Osteocyte (in vitro differentiated cells): ENCODE measurements at places on chromosomes 2 and 18.

DNA sequence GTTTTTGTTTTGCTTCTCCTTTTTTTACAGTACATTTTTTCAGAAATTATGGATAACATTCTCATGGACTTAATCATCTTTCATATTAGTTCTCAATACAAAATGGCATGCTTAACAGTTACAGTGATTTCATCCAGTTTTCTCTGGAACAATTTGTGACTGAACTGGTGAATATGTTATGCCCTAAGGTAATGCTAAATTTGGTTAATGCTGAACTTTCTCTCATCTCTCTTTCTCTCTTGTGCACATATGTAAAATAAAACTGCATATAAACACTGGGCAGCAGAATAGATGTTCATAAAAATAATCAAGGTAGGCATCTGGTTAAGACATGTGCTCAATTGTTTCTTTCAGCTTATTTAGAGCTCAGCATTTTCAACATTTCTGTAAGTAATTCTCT is 196.3 kb upstream of the TMEFF2 start:
- DNase-seq, result no peak

DNA sequence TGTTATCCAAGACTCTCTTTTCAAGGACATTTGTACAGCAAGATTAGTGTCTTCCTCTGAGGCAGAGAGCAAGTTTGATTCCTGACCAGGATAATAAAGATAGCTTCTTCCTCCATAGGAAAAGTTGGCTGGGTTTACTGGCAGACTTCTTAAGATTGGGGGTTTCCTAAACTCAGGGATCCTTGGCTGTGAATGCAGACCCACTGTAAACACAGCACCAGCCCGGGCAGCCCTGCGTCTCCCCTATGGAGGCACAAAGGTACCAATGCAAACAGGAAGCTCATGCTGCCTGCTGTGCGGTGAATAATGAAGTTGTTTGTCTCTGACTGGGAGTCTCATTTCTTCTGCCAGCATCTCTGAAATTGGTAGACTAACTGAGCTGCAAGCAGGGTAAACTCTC is 96.2 kb upstream of the ARHGAP28 start:
- no peak for DNase-seq

DNA sequence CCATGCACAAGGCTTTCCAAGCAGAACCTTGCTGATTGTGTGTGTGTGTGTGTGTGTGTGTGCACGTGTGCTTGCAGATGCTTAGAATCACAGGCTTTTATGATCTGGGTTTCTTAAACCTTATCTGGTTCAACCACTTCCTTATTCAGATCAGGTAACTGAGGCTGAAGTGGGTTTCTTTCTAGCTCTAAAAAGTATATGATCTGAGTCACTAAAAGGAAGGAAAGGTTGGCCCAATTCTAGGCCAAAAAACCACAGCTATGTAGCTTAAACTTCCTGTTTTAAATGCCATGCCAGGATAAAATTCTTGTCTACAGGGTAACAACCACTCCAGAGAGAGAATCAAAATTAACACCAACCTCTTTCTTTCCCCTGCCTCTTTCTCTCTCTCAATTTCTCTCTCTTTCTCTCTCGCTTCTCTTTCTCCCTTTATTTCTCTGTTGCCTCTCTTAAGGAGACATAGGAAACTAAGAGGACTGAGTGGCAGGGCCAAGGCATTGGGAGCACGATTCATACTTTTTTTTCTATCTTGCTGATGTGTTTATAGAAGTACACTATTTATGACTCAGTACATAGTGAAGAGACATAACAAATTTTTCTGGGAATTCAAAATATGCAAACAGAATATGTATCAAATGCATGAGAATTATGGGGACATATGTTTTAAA is 140.3 kb downstream of the TRIB2 start:
- no peak for DNase-seq

- no peak for DNase-seq
Observed at GRCh38 chr2:168518555-168519066, 62.5 kb downstream of the CERS6 start.

GRCh38 chr2:106120432-106120831 is 73.7 kb downstream of the UXS1 start:
- DNase-seq, result no peak

DNA sequence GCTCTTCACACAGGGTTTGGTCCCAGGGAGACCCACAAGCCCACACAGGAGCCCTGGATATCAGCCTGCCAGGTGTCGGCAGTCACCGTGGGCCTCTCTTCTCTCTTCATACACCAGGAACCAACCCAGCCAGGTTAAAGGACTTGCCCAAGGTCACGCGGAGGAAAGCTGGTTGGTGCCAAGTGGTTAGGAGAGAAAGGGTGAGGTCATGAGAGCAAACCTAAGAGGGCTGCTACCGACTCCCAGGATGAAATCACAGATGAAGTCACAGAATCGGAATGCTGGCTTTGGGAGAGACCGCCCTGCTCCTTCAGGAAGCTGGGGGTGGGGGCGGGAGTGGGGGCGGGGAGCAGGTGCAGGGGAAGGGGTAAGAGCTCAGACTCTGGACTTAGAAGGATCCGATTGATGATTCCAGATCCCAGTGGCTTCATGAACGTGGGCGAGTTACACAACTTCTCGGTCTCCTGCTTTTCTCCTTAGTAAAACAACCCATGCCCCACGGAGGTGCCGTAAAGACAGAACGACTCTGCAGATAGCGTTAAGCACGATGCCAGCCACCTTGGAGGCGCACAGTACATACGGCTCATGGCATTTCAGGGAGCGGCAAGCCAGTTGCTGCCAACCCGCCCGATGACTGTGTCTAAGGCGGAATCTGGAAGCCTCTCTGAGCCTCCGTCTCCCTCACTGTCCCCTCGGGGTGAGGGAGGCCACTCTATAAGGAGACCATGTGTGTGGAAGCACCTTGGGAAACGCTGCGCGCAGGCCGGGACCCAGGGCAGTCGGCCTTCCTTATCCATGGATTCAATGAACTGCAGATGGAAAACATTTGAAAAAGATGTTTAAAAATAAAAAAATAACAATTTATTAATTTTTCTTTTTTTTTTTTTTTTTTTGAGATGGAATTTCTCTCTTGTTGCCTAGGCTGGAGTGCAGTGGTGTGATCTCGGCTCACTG is 23.0 kb upstream of the TAF1B start:
- no peak for DNase-seq

- DNase-seq, result no peak
Observed at GRCh38 chr2:43764086-43764705, 9.6 kb upstream of the DYNC2LI1 start.

- no peak for DNase-seq
Observed at GRCh38 chr2:108909275-108909823, 79.7 kb downstream of the EDAR start.

DNA sequence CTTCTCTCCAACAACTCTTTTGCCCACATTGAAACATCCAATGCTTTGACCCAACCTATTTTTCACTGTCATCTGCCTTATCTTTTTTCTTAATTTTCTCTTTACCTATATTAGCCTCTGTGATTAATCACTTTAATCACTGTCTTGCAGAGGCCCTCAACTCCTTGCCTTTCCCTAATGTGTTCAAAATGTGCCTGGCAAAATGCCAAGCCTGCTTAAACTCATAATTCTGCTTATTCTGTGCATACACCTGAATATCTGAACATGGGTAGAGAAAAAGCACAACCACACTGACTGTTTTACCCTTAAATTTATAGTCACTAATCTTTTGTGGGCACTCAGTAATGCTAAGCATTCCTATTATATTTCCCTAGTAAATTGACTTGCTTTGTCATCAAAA is 63.0 kb upstream of the GALNT13 start:
- no peak for DNase-seq

GRCh38 chr18:805755-806110 is 6.3 kb downstream of the YES1 start:
- no peak for DNase-seq

DNA sequence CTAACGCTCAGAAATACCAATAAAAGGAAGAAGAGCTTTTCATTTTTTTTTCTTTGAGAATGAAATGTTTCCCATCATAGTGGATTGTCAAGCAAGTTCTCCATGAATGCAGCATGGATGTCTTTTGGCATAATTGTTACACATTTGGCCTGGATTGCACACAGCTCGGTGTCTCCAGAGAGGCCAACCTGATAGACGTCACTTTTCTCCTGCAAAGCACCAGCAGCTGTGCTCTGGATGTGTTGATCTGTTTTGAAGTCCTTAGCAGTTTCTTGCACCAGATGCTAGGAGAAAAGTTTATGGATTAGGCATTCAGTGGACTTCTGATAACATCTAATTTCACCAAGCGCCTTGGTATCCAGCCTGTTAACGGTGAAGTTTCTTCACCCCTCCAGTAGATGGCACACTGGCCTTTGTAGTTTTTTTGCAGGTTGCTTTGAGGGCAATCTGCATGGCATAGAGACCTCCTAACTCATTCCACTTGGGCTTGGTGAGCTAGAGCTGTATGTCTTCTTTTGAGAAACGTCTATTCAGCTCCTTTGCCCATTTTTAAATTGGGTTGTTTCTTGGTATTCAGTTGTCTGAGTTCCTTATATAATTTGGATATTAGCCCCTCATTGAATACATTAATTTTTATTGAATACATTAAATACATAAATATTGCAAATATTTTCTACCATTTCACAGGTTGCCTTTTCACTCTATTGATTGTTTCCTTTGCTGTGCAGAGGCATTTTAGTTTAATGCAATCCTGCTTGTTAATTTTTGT is 59.7 kb downstream of the PTH2R start:
- DNase-seq, result no peak

GRCh38 chr2:218953366-218953954 is 6.0 kb upstream of the CDK5R2 start:
- peak; percentile 75 for DNase-seq

GRCh38 chr18:62751341-62751821 is 36.0 kb downstream of the PHLPP1 start:
- no peak for DNase-seq

GRCh38 chr2:178550352-178550751 is 70.1 kb downstream of the PLEKHA3 start:
- DNase-seq, result no peak

DNA sequence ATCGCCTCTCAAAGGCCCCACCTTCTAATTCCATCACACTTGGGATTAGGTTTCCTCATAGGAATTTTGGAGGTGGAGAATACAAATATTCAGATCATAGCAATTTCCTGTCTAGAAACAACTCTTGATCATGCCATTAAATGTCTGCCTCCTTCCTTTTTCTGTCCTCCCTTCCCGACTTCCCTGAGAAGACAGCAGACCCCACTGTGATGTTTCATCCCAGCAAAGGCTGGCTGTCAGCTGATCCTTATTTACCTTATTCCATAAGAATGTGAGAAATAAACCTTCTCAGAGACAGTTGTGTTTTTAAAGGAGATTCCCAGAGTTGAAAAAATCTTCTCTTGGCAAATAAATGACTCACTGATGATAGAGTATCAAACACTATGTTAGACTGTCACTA is 133.9 kb downstream of the TDRD15 start:
- DNase-seq, result no peak

DNA sequence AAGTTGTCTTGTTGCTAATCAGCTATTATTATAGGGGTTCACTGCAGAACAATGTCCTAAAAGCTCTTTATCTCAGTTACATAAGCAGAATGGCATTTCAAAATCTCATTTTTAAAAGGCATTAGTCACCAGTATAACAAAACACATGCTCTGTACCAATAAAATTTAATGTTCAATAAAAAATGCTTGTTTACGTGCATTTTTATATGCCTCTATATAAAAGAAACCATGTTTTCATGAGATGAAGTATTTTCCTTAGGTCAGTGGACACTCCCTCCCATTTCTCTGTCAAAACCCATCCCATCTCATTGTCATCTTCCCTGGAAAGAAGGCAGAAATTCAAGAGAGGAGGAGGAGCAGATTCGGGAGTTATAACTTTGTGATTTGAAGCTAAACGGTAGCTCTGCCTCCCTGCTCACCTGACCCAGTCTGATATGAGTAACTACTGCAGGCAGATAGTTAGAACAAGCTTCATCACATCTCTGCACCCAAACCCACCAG is 231.9 kb upstream of the SIX2 start:
- DNase-seq, result no peak

- no peak for DNase-seq
Observed at GRCh38 chr18:11064106-11064505, 85.3 kb downstream of the PIEZO2 start.

GRCh38 chr2:175854665-175855064 is 147.4 kb downstream of the LNPK start:
- no peak for DNase-seq

- no peak for DNase-seq
Observed at GRCh38 chr18:43620936-43621335, 343.6 kb upstream of the SYT4 start.

DNA sequence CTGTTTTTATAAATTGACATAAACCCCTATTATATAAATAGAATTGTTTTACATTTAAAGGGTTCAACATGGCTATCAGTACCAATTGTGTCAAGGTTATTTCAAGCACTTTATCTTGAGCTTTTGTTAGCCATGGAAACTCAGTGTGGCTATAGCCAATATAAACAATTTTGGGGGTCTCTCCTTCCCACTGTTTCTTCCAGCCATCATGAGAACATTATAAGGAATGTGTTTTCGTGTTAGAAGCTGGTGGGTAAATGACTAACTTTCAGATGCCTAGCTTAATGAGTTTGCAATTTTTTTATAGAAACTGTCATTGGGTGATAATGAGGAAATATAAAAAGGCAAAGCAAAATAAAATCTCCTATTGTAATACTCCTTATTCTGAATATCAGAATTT is 153.5 kb upstream of the FOSL2 start:
- DNase-seq, result no peak

GRCh38 chr2:132415915-132416722 is 486 bp upstream of the GPR39 start:
- peak; percentile 94 for DNase-seq

DNA sequence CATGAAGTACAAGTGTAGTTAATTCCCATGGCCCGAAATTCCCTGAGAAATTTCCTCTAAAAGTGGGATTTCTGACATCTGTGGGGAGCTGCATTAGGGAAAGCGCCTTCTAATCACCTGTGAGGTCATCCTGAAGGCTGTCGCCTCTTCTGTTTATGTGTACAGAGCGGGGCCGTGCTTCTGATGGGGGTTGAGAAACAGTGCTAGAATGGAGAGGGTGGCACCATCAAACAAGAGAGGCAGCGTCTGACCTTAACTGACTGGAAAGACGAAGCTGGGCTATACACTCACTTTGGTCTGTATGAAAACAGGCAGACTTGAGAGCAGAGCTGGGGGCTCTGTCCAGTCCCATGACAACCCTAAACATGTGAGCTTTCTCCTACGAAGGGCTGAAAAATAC is 44.2 kb upstream of the DNMT3A start:
- DNase-seq, result no peak

DNA sequence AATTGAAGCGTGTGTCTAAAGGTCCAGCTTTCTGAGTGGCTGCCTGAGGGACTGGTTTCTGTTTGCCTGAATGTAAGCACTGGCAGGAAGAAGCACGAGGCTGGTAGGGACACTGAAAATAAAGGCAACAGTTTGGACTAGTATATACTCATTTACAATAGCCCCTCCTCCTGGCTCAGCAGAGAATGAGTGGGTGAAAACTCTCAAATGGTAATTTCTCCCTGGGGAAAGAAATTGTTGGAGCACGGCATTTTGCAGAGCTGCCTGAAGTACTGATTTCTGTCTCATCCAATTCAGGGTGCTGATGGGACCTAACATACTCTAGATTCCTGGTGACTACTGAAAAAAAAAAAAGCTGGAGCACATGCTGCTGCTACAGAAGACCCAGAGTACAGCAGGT is 17.3 kb upstream of the SPP2 start:
- DNase-seq, result no peak
